ENCODE measurements at places on chromosomes 1 and 21. TPM values are rescaled to one million over a fixed set of nuclear protein-coding genes. Genes with fewer than 3 reads are reported as not detected.

SLC25A34 gene
- total RNA-seq, result 13.3 TPM

CNIH3 gene
- 1.1 TPM for total RNA-seq

DENND2D gene
- 11.9 TPM for total RNA-seq

RBP7 gene
- total RNA-seq, result 34.4 TPM

- no peaks in the 10 kb centered on the region for H3K27me3 ChIP-seq
- no peaks in the 10 kb centered on the region for H3K36me3 ChIP-seq
- peaks cover 14% of the 10 kb centered on the region for H3K4me1 ChIP-seq
These were observed 76.3 kb downstream of the TOMM20 start for GRCh38 chr1:235052067-235053008.

- no peak overlapping the region for H3K27ac ChIP-seq
- no peaks in the 10 kb centered on the region for H3K36me3 ChIP-seq
- no peaks in the 10 kb centered on the region for H3K4me1 ChIP-seq
- H3K27me3 ChIP-seq, result no peaks in the 10 kb centered on the region
These were observed 54.8 kb downstream of the NPHP4 start for GRCh38 chr1:5937373-5937857.

All from heart right ventricle (tissue), 16 donors.